Mammary microvascular endothelial cell (primary cell): ENCODE measurements at places on chromosomes 1 and 21. TPM values are rescaled to one million over a fixed set of nuclear protein-coding genes. Genes with fewer than 3 reads are reported as not detected.

Gene CRP
- total RNA-seq = not detected in 2 replicates

Gene HFM1
- 0.20 and 1.9 TPM in 2 replicates for total RNA-seq

Gene ZNF644
- 18.5 and 20.4 TPM in 2 replicates for total RNA-seq

Gene FTCD
- total RNA-seq = not detected in 2 replicates

Gene ATP1A2
- not detected in 2 replicates for total RNA-seq
